ENCODE measurements at places on chromosomes 16 and 17.

- no peak for DNase-seq
Measured at GRCh38 chr17:27530764-27531391, 74.6 kb downstream of the KSR1 start.

DNA sequence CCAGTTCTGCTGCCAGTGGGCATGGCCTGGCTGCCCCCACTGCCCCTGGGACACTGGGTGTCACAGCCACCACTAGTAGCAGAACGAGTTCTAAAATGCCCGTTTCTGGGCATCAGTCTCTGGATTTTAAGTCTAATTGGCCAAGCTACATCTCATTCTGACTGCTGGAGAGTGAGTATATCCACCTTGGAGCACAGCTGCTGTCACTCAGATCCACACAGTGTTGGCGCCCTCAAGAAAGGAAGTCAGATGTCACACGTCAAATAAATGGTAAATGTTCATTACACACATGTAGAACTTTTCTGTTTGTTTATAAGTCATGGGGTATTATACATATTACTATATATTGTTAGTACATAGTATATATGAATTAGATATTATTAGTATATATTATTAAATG is 19.4 kb downstream of the GNGT2 start:
- DNase-seq, result no peak

GRCh38 chr16:74999609-75000480 is 1.0 kb downstream of the ZNRF1 start:
- DNase-seq, result peak; percentile 13

- no peak for DNase-seq
Measured at GRCh38 chr17:145671-146541, 8.5 kb downstream of the SCGB1C2 start.

DNA sequence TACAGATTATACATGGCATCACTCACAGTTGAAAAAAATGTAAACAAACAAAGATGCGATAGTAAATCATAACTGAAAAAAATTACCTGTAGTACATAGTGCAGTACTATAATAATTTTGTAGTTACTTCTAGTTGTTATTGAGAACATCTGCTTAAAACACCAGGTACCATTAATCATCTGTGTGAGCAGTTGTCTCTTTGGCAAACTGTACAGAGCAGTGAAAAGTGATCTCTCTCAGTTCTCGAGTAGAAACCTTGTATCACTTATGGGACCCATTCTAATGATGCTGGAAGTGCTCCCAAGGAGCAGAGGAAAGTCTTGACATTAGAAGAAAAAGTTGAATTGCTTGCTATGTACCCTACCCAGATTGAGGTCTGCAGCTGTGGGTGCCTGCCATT is 8.9 kb upstream of the TENT4B start:
- DNase-seq, result no peak

DNA sequence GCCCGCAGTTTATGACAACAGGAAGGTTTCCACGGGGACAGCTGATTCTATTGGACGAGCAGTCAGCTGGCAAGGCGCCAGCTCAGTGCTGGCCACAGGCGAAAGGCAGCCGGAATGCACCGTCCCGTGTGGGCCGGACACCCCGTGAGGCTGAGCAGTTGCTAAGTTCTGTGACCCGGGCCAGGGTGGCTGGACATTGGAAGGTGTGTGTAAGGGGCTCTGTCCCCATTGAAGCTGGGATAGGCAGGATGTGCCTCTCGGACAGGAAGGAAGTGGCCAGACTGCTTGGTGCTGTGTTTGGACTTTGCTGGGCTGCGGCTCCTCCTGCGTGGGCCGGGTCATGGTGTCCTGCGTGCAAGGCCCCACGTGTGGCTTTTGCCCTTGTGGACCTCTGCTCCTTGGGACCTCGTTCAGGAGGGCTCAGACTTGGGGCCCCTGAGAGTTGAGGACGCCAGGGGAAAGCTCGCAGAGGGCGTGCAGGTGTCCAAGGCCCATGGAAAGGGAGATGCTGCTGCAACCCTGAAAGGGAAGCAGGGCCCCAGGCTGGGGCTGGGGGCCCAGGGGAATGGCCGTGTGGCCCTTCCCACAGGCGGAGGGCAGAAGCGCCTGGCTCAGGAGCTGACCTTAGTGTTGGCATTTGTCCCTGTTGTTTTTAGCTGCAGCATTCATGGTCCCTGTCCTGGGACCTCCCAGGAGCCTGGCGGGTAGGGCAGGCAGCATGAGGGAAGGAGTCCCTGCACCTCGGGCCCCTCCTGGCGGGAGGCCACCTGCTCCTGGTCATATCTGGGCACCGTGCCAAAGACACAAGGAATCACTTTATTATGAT is 10.0 kb downstream of the BAIAP2 start:
- DNase-seq, result no peak

- DNase-seq, result no peak
Measured at GRCh38 chr16:14415291-14415690, 214.8 kb downstream of the PARN start.

DNA sequence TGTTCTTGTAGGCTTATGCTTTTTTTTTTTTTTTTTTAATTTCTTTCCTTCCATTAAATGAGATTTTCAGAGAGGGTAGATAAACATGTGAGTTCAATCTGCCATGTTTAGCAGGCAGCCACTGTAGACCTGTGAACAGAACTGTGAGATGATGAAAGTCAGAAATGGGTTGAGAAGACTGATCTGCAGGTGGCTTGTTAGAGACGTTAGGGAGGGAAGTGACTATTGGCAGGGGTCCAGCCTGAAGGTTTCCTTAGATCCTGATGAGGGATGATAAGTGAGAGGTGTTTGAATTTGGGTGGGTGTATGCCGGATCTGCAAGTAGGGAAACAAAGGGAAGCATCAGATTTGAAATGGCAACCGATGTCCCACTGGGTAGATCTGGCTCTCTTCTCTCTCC is 157.8 kb downstream of the HS3ST3B1 start:
- DNase-seq, result no peak

DNA sequence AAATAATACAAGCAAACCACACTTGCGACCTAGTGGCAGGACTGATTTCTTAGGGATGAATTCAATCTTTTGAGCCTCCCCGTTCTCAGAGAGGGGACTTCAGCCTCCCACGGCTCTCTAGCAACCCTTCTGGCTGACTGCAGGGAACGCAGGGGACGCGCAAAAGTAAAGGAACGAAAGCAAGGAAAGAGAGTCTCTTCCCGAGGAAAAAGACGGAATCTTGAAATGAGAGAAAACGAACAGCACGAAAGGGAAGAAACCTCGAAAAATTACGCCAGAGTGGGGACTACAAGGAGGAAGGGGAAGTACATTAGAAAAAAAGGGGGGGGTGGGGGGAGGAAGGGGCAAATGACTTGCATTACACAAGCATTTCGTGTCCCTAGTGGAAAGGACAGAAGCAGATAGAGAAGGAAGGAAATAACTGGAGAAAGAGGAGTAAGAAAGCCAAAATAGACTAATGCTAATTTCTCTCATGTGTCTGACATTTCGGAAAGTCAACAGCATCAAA is 1.2 kb downstream of the GRB2 start:
- no peak for DNase-seq

DNA sequence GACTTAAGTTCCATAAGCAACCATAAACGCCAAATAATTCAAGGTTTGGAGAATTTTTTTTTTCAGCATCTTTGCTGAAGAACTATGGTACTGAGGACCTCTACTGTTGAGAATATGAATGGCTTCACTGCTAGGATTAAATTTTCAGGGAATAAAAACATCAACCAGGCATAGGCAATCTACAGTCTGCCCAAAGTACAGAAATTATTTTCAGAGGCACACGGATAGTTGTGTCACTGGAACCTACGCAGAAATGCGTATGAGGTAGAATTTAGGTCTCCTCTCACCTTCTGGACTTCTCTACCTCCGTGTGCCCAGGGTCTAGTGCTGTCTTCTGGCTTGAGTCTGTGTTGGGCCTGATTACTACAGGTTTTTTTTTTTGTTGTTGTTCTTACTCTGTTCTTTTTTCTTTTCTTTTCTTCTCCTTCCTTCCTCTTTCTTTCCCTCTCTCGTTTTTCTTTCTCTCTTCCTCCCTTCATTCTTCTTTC is 39.7 kb downstream of the NACA2 start:
- no peak for DNase-seq

- DNase-seq, result no peak
Measured at GRCh38 chr17:41185001-41185400, 290 bp upstream of the KRTAP4-1 start.

DNA sequence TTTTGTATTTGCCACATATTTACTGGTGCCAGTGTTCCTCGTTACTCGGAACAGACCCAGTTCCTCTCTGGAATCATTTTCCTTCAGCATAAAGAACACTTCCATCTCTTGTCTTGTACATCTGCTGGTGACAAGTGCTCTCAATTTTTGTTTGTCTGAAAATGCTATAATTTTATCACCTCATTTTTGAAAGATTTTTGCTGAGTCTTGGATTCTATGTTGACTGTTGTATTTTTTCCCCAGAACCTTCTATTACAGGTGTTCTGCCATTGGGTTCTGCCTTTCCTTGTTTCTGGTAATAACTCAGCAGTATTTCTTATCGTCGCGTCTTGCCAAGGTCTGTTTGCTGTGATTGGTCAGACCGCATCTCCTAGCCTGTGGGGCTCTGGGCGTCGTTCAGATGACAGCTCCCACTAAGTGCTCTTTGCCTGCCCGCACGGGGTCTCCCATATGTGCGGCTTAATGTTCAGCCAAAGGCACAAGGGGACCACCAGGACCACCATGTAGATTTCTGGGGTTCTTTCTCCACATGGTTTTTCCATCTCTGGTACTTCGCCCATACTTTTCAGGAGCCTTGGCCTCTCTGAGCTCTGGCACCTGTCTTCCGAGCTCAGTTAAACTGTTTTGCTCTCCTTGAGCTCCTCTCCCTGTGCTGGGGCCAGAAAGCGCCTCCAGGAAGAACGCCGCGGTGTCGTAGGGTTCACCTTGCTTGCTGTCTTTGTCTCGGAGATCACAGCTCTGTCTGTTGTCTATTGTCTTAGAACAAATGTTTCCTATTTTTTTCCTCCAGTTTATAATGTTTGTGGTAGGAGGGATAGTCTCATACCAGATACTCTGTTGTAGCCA is 80.0 kb downstream of the METRNL start:
- no peak for DNase-seq

DNA sequence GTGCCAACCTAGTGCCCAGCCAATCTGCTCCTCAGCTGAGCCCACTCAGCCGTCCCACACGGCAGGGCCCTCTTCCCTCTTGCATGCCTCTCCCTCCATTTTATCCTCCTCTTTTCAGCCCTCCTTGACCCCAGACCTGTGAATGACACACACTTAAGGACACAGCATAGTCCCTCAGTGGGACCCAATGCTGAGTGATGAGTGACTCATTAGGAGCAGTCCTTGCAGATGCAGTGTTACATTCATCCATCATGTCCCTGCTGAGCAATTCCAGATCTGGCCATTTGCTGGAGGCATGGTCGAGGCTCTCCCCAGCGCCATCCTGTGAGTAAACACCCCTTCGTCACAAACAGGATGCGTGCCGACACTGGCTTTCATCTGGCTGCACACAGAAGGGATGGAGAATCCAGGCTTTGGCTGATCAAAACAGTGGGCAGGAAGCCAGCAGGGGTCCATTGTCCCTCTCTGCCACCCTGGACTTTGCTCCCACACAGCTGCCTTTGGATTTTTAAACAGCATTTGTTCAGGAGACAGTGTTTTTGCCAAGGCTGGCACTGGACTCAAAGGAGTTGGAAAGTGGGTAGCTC is 122.6 kb downstream of the AXIN2 start:
- no peak for DNase-seq

- DNase-seq, result no peak
Measured at GRCh38 chr16:74700116-74700437, 585 bp downstream of the MLKL start.

DNA sequence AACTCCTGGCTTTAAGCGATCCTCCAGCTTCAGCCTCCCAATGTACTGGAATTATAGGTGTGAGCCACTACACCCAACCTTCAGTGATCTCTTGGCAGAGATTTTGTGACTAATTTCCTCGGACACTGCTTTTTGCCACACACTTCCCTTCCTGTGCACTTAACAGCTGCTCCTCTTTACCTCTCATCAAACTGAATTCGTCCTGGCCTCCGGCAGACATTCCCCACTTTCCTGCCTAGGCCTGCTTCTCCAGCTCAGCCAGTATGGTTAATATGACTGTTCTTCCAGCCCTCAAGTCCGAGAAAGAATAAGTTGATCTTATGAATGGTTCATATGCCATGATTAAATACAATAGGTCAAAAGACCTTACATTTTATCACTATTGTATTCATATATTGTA is 69.0 kb upstream of the MTMR4 start:
- DNase-seq, result no peak

Data from stimulated activated CD8-positive, alpha-beta memory T cell treated with anti-CD3 and anti-CD28 coated beads, Interleukin-15, amount 100 ng/mL, for 4 hours (primary cell).